Mucosa of descending colon (tissue), 3 donors: ENCODE measurements at places on chromosomes 16 and 17. TPM values are rescaled to one million over a fixed set of nuclear protein-coding genes. Genes with fewer than 3 reads are reported as not detected.

- DNase-seq: no peak
These were observed 74.7 kb downstream of the BMERB1 start for GRCh38 chr16:15509051-15509592.

DNA sequence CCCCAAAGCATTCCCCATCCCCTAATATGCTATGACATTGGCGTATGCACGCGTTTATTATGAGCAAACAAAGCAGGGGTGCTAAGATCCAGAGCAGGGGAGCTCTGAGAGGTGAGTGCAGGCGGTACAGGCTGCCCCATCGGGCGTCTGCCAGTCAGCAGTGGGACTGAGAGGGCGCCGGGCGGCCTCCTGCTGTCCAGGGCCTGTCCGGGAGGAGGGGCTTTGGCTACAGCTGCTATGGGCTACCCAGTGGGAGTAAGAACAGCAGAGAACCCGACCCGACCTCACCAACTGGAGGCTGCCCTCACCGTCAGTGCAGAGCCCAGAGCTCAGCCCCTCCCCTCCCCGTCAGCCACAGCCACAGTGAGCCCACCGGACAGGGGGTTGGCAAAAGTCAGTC lies 18.5 kb upstream of the AATK start:
- DNase-seq: no peak

GRCh38 chr17:67920212-67920611 lies 76.1 kb downstream of the C17orf58 start:
- no peak for DNase-seq

GRCh38 chr17:72287586-72287985 lies 166.8 kb downstream of the SOX9 start:
- no peak for DNase-seq

DNA sequence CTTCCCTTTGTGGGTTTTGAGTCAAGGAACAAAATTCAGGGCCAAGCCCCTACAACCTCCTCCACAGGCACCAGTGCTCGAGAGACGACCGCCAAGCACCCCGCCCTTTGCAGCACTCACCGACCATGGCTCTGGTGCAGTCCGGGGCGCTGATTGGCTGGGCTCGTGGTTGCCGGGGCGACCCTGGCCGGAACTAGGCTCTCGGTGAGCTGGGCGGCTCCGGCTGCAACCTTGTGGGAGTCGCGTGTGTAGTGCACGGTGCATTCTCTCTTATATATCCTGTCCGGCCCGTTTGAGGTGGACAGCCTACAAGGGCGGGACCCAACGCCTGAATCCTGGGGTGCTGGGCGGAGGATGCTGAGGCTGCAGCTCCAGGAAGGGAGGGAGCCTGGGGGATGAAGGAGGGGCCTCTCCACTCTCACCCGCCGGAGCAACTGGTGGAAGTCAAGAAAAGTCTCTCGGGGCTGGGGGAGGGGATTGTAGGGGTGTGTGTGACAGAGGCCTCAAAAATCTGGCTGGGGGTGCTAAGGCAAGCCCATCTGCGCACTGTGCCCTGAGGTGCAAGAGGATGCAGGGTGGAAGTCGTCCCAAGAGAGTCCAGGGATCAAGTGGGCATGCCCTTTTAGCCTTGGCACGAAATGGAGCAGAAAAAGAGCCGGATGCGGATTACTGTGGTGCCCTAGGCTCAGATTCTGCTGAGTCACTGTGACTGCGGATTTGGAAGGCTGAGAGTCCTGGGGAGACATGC lies at the start of gene NQO1:
NQO1 (minus strand) TSS at position 248 of the 748 bp plus-strand sequence; CDS start at position 127, 121 bp downstream.
- DNase-seq: peak; percentile 96

- DNase-seq: peak; percentile 33
These were observed 18.1 kb downstream of the KATNB1 start for GRCh38 chr16:57753448-57754353.

- DNase-seq: no peak
These were observed 16.0 kb downstream of the DNAH17 start for GRCh38 chr17:78561166-78561565.

DNA sequence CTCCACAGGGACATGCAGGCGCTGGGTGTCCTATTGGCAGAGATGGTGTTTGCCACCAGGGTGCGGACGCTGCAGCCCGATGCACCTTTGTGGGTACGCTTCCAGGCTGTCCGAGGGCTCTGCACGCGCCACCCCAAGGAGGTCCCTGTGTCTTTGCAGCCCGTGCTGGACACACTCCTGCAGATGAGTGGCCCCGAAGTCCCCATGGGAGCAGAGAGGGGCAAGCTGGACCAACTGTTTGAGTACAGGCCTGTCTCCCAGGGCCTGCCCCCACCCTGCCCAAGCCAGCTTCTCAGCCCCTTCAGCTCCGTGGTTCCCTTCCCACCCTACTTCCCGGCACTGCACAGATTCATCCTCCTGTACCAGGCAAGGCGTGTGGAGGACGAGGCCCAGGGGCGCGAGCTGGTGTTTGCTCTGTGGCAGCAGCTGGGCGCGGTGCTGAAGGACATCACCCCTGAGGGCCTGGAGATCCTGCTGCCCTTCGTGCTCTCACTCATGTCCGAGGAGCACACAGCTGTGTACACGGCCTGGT lies 2.8 kb downstream of the WDR81 start:
- DNase-seq: no peak

The EPN3 gene
- 27.4 TPM for total RNA-seq

GRCh38 chr16:50884066-50884860 lies 142.4 kb downstream of the CYLD start:
- peak; percentile 38 for DNase-seq

DNA sequence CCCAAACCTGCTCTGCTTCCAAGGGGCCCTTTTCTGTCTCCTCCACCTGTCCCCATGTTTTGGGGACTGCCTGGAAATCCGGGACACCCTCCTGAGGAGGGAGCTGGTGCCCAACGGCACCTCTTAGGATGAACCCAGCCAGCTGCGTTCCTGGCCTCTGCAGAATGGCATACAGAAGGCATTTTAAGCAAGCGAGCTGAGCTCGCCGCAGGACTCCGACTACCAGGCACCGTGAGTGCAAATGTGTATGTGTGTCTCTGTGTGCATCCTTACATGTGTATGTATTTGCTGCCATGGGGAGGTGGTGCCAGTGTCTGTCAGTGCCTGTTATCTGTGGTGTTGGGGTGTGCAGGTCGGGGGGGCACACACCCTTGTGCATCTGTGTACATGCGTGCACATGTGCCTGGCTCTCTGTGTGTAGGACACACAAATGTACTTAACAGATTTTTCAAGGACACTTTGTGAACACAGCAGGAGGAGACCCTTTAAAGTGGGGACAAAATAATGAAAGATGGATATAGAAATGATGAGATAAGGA lies 39.3 kb downstream of the ABAT start:
- DNase-seq: no peak

The ERN1 gene
- 21.7 TPM for total RNA-seq

DNA sequence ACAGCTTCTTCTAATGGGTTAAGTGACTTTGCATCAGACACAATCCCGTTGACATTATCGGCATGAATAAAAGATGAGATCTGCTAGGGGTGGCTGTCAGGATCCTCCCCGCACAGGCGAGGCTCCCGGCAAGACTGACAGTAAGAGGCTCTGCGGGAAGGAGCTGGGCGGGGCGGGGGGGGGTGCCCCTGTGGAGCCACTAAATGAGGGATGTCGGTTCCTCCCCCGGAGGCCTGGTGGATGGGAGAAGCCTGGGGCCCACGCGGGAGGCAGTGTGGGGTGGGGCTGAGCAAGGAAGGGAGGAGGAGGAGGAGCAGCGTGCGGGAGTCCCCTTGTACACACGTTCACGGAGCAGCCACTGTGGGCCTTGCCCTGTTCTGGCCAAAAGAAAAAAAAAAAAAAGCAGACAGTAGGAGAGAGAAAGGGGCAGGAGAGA lies 190.9 kb upstream of the GSE1 start:
- peak; percentile 64 for DNase-seq

GRCh38 chr16:78211946-78212345 lies 112.5 kb downstream of the WWOX start:
- DNase-seq: no peak

DNA sequence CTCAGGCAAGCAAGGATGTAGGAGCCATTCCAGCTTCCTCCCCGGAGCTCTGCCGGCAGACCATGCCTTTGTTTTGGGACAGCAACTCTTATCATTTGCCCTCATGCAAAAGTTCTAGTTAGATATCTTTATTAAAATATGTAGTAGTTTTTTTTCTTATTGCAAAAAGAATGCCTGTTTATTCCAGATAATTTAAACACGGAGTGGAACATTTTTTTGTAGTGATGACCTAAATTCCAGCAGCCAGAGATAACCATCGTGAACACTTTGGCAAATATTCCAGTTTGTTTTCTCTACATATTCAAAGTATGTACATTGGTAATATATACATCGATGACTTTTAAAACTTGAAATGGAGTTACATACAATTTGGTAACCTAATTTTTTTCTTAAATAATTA lies 54.8 kb downstream of the CRISPLD2 start:
- no peak for DNase-seq

- peak; percentile 40 for DNase-seq
These were observed 5.1 kb upstream of the RASL10B start for GRCh38 chr17:35726127-35726952.

- DNase-seq: peak; percentile 12
These were observed 8.0 kb downstream of the SEZ6 start for GRCh38 chr17:28997806-28998205.

DNA sequence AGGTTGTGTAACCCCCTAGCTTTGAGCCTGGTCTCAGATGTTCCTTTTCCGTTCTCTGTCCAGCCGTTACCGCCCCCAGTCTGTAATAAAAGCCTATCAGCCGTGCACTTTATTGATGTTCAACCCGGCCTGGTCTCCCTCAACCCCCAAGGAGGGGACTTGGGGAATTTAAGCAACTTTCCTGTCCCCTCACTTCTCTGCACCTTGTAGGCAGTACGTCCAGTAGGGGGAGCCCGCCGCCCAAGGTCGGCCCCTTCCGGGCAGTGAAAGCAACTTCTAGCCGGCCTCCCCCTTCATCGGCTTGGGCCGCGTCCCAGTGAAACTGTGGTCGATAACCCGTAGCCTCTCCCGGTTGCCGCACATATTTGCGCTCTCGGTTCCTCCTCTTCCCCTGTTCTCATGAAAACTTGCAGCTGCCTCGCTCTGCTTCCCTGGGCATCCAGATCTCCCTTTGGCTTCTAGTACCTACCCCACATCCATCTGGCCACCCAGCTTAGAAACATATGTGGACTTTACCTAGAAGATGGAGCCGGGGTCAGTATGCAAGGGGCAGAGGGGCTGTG lies 7.9 kb downstream of the PNPO start:
- peak; percentile 96 for DNase-seq

DNA sequence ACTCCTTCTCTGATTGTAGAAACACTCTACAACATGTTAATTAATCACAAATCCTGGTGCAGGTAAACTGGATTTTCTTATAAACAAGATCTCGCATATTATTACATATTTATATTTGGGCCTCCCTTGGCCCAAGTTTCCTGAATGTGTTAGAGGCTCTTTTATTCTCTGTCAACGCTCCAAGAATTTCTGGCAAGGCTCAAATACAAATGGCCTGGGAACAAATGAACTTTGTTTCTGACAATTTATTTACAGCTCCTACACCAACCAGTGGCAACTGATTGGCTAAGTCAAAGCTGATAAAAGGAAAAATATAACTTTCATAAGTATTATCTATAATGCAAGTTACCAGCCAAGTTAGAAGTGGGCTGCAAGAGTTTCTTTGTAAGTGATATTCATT lies 64.9 kb upstream of the CORO6 start:
- DNase-seq: no peak

DNA sequence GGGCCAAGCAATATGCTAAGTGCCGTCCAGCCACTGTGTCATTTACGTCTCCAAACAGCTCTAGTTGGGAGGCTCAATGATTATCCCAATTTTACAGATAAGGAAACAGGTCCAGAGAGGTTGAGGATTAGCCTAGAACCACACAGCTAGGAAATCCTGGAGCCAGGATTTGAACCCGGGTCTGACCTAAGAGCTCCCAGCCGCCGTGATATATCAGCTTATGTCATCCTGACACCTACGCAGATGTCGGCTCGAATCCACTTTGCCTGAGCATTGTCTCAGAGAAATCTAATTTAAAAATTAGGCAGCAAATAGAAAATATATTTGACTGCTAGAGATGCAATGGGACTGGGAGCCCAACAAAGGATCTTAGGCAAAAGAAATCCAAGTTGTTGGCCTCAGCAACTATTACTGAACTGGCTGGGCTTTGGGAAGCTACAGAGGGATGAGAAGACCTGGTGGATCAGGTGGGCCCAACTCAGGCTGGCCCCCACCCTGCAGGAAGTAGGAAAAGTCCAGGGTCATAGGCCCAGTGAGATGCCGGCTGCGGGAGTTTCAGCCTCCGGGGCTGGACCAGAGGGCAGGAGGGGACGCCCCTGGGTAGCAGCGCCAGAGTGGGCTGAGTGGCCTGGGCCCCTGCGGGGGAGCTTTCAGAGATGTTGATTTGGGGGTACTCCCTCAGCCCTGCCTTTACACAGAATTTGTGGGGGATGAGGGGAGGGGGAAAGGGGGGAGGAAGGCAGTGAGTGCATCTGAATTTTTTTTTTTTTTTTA lies 35.1 kb upstream of the IL21R start:
- peak; percentile 51 for DNase-seq

- DNase-seq: no peak
These were observed 75.2 kb downstream of the TANC2 start for GRCh38 chr17:63041251-63041650.

GRCh38 chr17:43368740-43369506 lies 29.9 kb upstream of the ARL4D start:
- DNase-seq: peak; percentile 88

- no peak for DNase-seq
These were observed 13.2 kb downstream of the CHCT1 start for GRCh38 chr17:60435244-60436167.

DNA sequence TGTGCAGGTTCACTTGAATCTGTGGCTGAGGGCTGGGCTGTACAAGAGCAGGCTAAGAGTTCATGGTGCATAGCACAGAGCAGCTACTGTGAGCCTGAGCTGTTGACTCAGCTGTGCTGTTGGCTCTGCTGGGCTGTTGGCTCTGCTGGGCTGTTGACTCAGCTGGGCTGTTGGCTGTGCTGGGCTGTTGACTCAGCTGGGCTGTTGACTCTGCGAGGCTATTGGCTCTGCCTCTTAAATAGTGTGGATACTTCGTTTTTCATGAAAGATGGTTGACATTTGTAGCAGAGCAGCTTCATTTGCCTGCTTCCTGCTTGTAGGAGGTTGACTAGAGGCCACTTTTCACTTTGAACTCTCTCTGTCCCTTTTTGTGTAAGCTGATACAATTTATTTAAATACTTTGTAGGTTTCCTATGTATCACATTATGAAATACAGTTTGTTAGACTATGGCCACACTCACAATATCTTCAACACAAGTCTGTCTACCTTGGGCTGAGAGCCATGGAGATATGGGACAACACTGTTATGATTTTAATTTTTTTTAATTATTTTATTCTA lies 40.3 kb upstream of the CCNF start:
- DNase-seq: no peak
